Stimulated activated CD4-positive, alpha-beta T cell treated with anti-CD3 and anti-CD28 coated beads, Interleukin-12 subunit alpha, Interleukin-12 subunit beta, amount 100 ng/mL, for 48 hours (primary cell): ENCODE measurements at places on chromosomes 7 and 10.

DNA sequence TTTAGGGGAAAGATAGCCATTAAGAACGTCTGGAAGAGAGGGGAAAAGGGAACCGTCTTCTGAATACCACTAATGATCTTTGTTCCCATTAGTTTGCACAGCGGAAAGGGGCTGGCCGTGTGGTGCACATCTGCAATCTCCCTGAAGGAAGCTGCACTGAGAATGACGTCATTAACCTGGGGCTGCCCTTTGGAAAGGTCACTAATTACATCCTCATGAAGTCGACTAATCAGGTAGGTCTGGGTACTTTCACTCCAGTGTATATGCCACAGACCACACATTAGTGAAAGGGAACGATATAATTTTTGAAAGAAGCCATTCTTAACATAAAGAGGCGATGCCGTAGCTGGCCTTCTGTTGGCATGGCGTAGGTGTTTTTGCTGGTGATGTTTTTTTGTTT, 74.3 kb upstream of the PDCD4 start:
- DNase-seq, result no peak

DNA sequence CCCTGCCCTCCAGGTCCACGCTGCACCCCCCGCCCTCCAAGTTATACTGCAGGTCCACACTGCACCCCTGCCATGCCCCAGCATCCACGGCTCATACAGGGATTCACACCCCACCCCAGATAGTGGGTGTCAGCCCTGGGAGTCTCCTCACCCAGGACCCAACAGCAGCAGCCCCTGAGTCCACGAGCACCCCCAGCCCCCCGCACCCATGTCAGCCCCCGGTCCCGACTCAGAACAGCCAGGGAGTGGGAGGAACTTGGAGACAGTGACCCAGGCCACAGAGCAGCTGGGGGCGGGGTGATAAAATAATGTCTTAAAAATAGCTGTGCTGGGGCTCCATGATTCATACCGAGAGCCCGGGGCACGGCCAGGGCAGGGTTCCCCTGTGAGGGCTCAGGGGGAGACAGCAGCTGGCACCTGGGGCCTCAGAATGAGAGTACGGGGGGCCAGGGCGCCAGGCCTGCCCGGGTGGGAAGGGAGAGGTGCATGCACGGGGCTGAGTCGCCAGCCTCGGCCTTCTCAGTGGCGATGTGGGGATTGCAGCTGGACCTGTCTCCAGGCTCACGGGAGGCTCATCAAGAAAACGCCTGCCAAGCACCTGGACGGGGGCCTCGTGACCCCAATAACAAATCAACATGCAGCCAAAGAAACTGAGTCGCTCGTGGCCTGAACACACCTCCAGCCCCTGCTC, 29.8 kb downstream of the ADAP1 start:
- peak; percentile 58 for DNase-seq

DNA sequence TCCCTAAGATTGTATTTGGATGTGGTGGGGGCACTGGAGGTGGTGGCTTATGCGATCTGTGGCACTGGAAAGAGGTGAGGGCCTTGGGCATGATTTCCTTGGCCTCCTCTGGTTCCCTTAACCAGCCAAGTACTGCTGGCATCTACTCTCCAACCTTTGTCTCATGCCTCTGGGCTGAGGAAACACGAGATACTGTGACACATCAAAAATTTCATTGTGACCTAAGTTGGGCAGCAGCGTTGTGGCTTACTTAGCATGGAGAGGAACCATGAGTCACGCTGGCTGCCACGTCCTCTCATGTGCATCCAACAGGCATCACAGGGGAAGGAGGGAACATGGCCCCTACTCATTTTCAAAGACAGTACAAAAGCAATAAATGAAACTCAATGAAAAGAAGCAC, 29.7 kb upstream of the GSDME start:
- no peak for DNase-seq

GRCh38 chr7:55539380-55539779, 32.9 kb downstream of the VOPP1 start:
- no peak for DNase-seq
